KG1 (cell line): ENCODE measurements at places on chromosomes 1 and 21.

DNA sequence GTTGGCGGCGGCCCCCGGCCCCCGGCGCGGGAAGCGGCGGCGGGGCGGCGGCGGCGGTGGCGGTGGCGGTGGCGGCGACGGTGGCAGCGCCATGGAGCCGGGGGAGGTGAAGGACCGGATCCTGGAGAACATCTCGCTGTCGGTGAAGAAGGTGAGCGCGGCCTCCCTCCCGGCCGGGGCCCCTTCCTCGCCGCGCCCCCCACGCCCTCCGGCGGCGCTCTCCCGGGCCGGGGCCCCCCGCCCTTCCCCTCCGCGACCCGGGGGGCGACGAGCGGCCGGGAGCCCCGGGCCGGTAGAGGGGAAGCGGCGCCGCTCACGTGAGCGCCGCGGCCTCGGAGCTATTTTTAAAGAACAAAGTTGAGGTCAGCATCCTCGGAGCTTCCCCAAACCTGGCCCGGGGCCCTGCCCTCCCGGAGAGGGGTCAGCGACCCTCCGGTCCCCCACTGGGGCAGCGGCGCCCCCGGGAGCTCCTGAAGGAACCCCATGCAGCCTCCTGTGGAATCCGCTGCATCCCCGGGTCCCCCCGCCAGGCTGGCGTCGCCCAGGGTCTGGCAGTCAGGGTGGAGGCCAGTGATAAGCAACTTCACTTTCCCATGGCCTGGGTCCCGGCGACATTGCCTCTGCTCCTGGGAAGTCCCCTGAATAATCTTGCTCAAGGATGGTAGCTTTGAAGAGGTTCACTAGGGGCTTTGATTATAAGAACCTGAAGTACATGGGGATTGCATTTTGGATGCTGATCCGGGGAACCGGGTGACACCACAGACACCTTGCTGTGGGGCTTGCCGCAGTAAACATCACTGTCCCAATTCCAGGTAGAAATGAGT lies 560 bp downstream of the PLEKHM2 start:
- peak; percentile 20 for DNase-seq

- DNase-seq = no peak
Observed at GRCh38 chr21:29318354-29318753, 19.6 kb downstream of the BACH1 start.

DNA sequence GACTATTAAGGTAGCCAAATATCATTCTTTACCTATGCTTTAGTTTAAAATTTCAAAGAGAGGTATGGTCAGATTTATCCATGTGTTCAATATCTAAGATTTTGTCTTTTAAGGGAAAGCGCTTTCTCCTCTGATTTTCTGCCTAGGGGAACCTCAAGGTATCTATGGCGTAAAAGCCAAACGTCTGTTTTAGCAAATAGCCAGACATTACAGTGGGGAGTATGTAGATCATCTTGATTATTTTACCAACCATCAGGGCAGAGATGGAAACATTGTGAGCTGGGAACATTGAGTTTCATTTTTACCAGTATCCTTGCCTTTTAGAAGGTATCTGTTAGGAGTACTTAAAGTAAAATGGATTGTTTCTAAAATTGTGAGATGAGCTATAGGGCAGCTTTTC lies 71.0 kb downstream of the LEPR start:
- no peak for DNase-seq

DNA sequence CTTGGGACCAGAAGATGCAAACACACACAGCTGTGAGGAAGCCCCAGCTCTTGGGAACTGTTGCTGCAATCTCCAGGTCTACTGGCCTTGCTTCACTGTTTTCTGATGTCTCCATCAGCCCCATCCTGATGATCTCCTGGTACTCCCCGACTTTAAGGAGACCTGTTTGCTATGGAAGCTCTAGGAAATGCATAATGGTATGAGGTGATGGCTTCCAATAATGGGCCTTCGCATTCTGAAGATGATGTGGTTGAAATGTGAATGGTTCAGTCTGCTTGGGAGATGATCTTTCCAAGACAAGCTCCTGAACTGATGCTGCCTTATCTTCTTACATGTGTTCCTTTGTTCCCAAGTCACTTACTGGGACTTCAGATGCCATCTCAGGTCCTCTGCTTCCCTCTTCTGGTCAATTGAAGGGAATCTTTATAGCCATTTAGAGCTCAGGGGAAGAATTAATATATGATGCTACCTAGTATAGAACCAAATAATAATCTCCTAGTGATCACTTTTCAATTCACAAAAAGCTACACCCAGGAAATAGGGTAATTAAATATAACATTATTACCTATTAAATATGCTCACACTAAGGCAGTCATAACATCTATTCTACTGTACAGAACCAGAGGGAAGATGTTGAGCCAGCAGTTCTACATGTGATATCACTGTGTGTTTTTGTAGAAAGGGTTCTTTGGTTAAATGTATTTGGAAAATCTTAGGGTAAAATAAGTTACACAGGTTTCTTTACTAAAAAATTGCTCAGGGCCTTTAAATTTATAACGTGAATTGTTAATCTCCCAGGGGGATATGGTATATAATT lies 73.9 kb upstream of the VTCN1 start:
- DNase-seq = no peak

DNA sequence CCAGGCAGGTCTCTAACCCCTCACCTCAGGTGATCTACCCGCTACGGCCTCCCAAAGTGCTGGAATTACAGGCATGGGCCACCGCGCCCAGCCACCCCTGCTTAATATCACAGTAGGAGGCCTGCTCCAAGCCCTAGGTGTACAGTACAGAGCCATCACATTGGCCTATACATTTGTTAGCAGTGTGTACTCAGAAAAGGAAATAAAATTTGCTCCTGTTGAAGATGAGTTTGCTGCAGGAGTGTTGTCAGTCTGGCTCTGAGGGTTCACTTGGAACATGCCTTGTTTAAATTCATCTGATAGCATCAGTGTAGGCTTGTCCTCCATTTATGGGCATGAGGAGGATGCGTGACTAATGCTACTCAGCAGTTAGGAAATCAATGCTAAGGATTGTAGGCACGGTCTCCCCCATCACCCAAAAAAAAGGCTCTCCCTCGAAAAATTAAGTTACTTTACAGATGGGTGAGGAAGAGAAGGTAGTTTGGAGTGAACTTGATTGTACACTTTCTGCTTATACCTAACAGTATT lies 4.6 kb upstream of the ENAH start:
- no peak for DNase-seq

- DNase-seq = peak; percentile 13
Observed at GRCh38 chr1:20640183-20640597, 6.9 kb downstream of the PINK1 start.

- no peak for DNase-seq
Observed at GRCh38 chr21:46119144-46119636, 21.3 kb downstream of the COL6A2 start.

GRCh38 chr21:15614766-15615165 lies 115.0 kb upstream of the USP25 start:
- no peak for DNase-seq

DNA sequence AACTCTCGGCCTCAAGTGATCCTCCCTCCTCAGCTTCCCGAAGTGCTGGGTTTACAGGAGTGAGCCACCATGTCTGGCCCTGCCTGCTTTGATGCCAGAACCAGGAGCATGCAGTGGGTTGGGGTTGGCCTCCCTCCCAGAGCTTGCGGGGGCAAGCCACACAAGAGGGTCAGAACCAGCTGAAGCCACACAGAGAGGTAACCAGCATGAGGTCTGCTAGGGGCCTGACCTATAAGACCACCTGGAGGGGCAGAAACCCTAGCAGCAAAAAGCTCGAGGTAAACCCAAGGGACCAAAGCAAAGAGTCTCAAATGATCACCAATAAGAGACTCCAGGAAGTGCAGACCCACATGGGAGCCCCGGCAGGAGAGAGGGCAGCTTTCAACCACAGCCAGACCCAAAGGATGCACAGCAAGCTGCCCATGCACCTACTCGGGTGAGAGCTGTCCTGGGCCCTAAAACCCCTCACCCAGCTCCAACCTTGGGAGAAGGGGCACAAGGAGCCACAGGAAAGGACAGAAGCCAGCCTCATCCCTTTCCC lies 81.2 kb downstream of the TOMM20 start:
- DNase-seq = no peak

- no peak for DNase-seq
Observed at GRCh38 chr1:237448042-237448441, 406.1 kb downstream of the RYR2 start.
